ENCODE measurements at places on chromosomes 11 and 22.

DNA sequence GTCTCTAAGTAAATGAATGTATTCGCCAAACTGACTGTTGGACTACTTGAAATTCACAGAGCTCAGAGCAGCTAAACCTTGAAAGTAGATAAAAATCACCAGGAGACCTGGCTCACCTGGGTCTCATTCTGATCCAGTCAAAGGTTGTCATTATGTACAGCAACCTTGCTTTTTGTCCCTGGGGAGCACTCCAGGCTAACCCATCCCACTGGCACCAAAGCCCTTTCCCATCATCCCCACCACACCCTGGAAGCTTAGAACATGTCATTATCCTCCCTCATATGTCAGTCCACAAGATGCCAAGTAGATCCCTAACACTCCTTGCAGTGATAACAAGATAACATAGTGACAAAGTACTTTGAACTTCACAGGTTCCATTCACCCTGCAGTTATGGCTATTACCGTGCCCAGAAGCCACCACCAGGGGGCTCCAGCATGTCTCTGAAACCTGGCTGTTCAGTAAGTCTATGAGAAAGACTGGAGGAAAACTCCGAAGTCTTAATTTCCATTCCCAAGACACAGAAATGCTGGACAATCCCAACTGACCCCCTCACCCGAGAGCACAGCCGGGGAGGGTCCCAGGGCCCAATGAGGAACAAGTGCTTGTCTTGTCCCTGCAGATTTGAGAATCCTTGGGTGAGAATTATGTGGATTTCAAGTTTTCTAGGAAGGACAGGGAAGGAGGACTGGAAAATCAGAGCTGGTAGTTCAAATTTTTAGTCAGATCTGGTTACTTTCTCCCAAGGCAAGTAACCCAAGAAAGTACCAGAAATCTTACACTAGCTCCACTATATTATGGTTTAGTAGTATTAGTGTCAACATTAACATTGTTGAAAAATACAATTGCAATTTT, 43.0 kb upstream of the USP47 start:
- no peak for DNase-seq

GRCh38 chr22:22168190-22168940, 76.2 kb upstream of the VPREB1 start:
- DNase-seq, result peak; percentile 15

DNA sequence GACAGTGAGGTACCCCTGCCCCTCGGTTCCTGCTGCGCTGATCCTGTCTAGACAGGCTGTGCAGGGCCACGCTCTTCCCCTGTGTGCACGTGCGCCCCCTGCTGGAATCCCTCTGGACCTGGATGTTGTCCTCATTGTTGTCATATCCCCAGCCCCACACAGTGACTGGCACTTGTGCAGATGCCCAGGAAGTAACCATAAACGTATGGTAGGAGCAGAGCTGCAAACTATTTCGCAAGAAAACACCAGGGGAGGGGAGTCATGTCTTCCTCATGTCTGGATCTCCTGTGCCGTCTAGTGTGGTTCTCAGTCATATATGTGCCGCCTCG, 114.7 kb downstream of the CRYBB2 start:
- DNase-seq, result no peak

- no peak for DNase-seq
These were observed 4.4 kb upstream of the MMP1 start for GRCh38 chr11:102802341-102802740.

DNA sequence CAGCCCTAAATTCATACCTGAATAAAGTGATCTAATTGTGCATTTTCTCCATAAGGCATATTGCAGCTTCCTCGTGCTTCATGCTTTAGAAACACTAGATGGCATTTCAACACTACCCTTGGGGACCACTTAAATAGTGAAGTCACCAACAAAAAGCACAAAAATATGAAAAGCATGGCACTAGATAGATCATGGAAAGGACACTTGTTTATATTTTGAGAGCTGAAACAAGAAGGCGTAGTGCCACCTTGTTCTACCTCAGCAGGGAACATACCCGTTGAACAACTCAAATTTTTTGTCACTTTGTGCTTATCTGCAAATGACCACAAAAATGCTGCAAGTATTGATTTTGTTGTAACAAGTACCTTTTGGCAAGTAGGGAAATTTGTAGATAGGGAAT, 8.6 kb downstream of the TBCEL start:
- no peak for DNase-seq

GRCh38 chr22:24417901-24418641, 9.3 kb upstream of the ADORA2A start:
- no peak for DNase-seq

GRCh38 chr22:19522190-19522880, 1.9 kb downstream of the CLDN5 start:
- DNase-seq, result no peak

GRCh38 chr11:37352485-37352884, 754.4 kb upstream of the RAG2 start:
- DNase-seq, result no peak

DNA sequence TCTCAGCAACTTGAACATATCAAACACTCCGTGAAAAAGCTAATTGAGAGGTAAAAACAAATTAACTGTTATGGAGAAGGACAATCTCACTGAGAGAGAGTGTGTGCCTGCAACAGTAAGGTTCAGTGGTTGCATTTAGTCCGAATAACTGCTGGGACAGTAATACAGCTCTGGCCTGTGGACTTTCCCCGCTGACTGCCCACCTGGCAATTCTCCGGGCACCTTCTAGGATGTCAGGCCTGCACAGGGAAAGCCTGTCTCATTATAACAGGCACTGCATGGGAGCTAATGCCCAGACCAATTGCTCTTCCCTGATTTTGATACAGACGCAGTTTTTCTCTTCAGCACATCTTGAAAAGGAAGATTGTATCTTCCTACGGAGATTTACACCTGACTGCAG, 251.0 kb downstream of the DCDC1 start:
- DNase-seq, result no peak

DNA sequence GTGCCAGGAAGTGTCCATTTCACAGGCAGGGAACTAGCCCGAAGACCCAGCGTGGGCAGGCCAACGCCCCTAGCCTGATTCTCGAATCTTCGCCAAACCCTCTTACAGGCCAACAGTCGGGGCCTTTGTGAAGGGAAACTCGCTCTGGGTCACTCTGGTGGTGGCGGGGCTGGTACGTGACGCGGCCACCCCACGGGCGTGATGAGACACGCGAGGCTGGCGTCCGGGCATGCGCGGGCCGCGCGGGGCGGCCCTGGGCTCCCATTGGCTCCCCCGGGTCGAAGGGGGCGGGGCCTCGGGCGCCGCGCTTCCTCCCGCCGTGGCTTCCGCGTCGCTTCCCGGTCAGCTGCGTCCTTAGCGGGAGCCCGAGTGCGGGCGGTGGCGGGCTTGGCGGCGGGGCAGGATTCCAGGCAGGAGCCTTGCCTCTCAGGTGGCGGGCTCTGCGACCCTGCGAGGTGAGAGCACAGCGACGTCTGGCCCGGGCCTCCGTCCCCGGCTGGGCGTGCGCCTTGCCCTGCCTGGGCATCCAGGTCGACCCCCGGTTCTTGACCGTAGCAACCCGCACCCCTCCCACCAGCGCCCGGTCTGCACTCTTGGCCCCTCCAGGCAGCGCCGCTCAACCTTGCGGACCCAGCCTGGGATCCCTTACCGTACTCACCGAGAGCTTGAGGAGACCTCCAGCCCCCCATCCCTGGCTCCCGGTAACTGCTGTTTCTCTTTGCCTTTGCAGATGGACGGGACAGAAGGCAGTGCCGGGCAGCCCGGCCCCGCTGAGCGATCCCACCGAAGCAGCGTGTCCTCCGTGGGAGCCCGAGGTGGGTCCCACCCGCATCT, at the start of gene FRMD8:
FRMD8 (plus strand) TSS at position 331 of the 834 bp plus-strand sequence; CDS start at position 731, 400 bp downstream.
- no peak for DNase-seq

- DNase-seq, result no peak
These were observed at the start of gene SYT9 for GRCh38 chr11:7251836-7252682. TSS of gene SYT9 (plus strand) at chr11:7251904. CDS start at chr11:7252187, 283 bp downstream.

- DNase-seq, result no peak
These were observed 37.3 kb upstream of the RRAS2 start for GRCh38 chr11:14396273-14396672.

- peak; percentile 14 for DNase-seq
These were observed 4.8 kb upstream of the POU2F3 start for GRCh38 chr11:120235024-120235628.

GRCh38 chr11:86511086-86511551, 136.4 kb downstream of the CCDC81 start:
- no peak for DNase-seq

GRCh38 chr11:112880495-112880894, 80.7 kb upstream of the NCAM1 start:
- no peak for DNase-seq

DNA sequence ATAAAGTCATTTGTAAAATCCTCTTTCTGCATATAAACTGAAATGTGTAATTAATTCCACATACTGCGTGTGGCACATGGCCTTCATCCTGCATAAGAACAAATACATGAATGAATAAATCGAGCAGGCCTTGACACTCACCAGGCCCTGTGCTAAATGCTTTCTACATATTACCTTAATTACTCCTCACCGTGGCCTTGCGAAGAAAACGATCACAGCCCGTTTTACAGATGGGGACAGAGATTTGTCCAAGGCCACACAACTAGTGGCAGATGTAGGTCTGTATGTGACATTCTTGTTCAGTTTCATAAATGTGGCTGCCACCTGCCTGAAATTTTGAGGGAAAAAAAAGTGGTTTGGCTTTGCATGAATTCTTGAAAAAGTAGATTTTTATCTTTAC, 5.8 kb upstream of the CCND1 start:
- DNase-seq, result no peak

- DNase-seq, result no peak
These were observed 8.7 kb downstream of the CCDC83 start for GRCh38 chr11:85863855-85864254.

- no peak for DNase-seq
These were observed 312.3 kb downstream of the MN1 start for GRCh38 chr22:27489178-27489675.

- DNase-seq, result no peak
These were observed 28.8 kb downstream of the TOB2 start for GRCh38 chr22:41417622-41418390.

DNA sequence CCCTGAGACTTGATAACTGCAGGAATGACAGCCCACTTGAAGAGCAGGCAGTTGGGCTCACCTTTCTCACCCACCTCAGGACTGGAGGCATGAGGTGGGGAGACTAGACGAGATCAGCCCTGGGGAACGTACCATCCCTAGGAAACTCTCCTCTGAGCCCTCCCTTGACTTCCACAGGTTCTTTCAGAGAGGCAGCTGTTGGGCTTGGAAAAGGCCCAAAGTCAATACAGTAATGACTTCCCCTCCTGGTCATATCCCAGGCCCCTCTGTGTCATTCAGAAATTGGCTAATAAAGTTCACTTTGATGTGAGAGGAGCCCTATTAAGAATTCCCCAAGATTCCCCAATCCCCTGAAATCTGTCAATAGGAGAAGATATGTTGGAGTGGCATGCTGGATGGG, 5.8 kb upstream of the NECTIN1 start:
- DNase-seq, result no peak

DNA sequence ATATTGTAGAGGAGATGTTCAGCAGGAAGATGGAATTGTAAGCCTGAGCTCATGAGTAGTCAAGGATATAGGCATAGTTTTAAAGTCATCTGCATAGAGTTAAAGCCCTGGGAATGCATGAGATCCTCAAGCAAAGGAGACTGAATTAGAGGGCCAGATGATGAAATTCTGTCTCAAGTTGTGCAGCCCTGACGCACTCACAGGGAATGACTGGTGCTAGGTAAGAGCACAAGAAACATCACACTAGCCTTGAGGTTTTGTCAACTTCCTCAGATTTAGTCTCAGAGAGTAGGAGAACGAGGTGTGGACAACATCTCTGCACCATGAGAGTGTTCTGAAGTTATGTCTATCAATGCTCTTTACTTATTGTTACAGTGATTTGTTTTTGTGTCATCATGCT, 5.8 kb downstream of the RAB38 start:
- DNase-seq, result no peak

GRCh38 chr11:75715688-75716087, 1.9 kb upstream of the MOGAT2 start:
- DNase-seq, result no peak

DNA sequence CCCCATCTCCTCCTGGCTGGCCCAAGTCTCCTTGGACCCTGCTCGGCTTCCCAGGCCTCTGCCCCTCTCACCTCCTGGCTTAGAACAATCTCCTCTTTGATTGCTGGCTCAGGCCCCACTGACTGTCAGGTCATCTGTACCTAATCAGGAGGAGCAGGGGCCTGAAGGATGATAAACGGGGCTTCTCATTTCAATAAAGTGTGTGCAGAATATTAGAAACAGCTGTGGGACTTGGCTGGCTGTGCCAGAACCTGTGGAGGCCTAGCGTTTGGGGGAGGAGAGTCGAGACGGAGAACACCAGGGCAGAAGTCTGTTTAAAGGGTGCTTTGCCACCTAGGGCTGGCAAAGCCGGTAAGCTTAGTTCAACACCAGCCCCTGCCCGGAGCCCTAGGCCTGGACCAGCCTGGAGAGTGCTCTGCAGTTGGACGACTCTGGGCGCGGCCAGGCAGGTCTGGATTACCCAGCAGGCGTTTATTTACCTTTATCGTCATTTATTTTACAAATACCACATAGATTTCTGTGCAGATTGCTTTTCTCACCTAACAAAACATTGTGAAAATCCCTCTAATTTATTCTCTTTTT, 10.1 kb upstream of the VSIG10L2 start:
- no peak for DNase-seq

- no peak for DNase-seq
These were observed 30.5 kb downstream of the MRGPRD start for GRCh38 chr11:68950270-68950669.

- no peak for DNase-seq
These were observed 59.1 kb downstream of the IGLL1 start for GRCh38 chr22:23520863-23521440.

DNA sequence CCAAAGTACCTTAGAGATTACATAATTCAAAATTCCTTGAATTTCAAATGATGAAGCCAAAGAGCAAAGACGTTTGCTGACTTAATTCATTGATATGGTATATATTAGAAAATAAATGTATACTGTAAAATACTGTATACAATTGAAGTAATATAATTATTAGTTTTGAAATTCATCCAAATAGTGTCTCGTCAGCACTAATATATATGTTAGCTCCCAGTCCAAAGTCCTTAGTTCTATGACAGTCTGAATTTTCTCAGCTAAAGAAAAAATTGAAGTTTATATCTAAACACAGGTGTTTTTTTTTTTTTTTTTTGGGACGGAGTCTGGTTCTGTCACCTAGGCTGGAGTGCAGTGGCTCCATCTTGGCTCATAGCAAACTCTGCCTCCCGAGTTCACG, 431.3 kb downstream of the CNTN5 start:
- DNase-seq, result no peak

DNA sequence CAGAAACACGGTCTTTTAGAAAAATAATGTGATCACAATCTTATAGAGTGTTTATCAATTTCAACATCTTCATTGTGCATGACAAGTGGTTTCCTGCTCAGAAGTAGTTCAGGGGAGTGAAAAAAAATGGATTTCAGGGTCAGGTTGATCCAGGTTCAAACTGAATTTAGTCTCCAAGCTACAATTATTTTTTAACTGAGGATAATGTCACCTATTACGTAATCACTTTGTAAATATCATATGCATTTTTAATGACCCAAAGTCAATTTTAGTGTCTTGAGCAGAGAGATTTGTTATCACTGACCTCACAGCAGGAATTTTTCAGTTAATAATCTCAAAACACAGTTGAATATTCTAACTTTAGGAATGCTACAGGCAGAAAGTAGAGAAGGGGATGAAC, 627.2 kb upstream of the LUZP2 start:
- DNase-seq, result no peak

All from NCI-H187 treated with DMSO at 0.1 percent for 48 hours (cell line).